ENCODE measurements at places on chromosomes 13 and 19.
A peak's percentile ranks its signal among the peaks of the same experiment; 100 is the strongest.

- DNase-seq = no peak
Measured at GRCh38 chr19:38263689-38264485, 486 bp upstream of the SPINT2 start.

GRCh38 chr13:82593239-82593638 is 1289.0 kb downstream of the SLITRK1 start:
- no peak for DNase-seq

DNA sequence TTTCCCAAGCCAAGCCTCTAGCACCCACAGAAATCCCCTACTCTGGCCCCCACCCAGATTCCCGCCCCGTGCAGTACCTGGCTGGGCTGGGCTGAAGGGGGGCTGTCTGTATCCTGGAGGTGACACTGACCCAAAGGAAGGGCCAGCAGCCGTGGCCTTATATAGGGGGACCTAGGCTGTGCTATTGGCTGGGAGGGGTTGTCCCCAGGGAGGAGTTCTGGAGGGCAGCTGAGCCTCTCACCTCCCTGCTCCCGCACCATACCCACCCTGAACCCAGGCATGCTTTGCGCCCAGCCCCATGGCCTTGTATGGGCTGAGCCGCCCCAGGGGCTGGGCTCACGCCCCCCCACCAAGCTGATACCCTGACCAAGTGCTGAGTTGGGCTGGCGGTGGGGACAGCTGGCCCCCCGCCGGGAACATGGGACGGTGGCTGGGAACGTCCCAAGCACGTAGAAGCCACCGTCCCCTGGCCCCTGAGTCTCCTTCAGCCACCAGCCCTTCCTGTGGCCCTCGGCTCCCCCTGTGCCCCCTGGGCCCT is at the start of gene CKM:
TSS of gene CKM (minus strand) at position 132 of the 538 bp plus-strand sequence. CDS start 3,162 bp downstream, outside the sequence.
- DNase-seq = no peak

GRCh38 chr19:2249880-2250765 is 1.0 kb downstream of the AMH start:
- DNase-seq = no peak

DNA sequence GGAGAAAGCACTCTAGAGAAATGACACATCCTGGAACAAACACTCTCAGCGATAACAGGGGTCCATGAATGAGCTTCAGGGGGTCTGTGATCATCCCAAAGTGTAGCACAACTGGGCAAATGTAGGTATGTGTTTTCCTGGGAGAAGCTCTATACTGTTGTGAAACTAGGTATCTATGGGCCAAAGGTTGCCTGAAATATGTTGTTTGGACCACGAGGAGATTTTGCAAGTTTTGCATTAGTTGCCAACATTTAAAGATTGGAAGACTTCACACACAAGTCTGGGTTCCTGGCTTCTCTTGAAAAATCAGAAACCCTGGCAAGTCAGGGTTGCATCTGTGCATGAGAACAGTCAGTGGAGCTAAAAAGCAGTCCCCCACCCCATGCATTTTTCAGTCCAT is 26.7 kb upstream of the POU2F2 start:
- no peak for DNase-seq

- no peak for DNase-seq
Measured at GRCh38 chr13:37216331-37216730, 110.9 kb upstream of the CSNK1A1L start.

- DNase-seq = peak; percentile 82
Measured at GRCh38 chr19:3365836-3366752, at the start of gene NFIC. Gene NFIC, plus strand, starts transcription at chr19:3366583. Its CDS starts 54 bp downstream, at chr19:3366637.

DNA sequence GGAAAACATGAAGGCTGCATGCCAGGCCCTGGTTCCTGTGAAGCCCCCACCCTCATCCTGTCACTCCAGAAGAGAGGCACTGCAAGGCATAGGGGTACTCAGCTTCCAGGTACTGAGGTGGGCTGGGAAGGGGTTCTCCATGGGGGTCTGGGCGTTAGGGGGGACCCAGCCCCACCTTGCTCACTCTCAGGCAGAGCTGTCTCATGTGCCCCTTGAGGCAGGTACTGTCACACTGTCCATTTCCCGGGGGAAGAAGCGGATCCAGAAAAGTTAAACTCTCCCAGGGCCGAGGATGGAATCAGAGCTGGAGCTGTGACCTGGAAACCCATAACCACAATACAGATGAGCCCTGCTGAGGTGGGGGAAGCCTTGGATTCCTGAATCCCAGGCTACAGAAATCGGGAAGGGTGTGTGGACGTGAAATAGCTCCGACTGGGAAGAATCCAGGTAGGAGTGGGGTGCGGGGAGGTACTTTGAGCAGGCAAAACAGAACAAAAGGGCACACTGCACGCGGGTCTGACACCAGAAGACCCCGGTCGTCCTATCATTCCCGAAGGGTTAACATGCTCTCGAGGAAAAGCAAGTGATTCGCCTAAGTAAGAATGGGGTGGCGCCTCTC is 540 bp upstream of the USE1 start:
- DNase-seq = no peak

DNA sequence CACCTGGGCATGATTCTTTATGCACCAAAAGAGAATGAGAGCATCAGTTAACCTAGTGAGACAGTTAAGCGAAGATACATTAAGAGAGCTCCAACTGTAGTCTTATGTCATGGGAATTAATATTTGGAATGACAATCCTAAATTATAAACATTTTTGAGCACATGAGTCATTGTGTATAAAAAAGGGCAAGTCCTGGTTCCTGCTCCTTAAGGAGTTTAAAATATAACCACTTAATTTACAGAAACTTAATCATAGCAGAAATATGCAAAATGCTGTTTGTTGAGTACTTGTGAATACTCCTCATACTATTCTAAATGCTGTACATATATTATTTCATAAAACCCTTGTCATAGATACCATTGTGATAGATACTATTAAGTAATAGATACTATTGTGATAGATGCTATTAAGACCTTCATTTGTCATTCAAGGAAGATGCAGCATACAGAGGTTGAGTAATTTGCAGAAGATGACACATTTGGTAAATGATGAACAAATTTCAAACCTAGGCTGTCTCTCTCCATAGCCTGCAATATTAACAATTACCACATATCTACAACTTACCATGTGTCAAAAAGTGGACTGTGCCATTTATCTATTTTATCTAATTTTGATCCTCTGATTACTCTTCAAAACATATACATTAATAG is 301.0 kb downstream of the TBC1D4 start:
- DNase-seq = no peak

DNA sequence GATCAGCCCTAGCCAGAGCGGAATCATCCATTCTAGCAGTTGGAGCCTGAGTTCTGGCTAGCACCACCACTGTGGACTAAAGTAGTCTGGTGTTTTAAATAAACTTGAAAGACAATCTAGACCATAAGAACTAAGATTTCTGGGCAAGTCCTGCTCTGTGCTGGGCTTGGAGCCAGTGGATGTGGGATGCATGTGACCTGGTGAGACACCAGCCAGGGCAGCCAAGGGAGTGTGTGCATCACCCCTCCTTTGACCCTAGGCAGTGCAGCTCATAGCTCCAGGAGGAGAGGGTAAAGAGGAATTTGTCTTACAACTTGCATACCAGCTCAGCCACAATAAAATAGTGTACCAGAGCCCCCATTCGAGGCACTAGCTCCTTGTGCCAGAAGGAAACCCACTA is 21.0 kb downstream of the ITGBL1 start:
- DNase-seq = no peak

DNA sequence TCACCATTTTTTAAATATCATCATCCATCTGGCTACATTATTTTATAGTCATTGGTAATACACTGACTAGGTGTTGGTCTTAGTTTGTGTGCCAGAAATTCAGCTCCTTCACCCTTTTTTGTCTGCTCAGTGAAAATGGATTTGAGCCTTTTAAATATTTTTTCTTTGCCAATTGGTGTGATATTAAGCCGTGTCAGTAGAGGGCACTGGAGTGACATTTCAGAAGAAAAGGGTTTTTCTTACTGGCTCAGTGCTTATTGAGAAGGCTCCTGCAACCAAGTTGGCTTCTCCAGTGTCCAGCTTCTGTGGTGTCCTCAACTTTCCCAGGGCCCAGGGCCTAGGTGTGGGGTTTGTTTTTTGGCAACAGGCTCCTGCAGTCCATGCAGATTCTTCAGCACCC is 546.6 kb downstream of the DACH1 start:
- no peak for DNase-seq

- DNase-seq = no peak
Measured at GRCh38 chr13:114065926-114066774, 66.3 kb downstream of the RASA3 start.

DNA sequence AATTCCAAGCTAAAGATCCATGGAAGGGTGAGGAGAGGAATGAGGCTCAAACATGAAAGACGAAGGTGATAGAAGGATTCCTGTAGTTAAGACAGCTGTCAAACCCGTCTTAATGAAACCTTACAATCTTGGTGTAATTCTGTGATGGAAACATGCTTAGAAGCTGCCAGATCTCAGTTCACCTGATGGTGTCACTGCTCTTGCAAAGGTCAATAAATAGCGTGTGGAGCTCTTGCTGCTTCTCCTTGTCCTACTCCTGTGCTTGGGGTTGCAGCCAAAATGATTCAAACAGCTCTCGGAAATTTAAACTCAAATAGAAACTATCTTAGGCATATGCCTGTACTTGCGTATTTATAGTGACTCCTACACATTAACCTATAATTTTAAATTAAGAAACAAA is 1705.0 kb downstream of the OLFM4 start:
- DNase-seq = no peak

DNA sequence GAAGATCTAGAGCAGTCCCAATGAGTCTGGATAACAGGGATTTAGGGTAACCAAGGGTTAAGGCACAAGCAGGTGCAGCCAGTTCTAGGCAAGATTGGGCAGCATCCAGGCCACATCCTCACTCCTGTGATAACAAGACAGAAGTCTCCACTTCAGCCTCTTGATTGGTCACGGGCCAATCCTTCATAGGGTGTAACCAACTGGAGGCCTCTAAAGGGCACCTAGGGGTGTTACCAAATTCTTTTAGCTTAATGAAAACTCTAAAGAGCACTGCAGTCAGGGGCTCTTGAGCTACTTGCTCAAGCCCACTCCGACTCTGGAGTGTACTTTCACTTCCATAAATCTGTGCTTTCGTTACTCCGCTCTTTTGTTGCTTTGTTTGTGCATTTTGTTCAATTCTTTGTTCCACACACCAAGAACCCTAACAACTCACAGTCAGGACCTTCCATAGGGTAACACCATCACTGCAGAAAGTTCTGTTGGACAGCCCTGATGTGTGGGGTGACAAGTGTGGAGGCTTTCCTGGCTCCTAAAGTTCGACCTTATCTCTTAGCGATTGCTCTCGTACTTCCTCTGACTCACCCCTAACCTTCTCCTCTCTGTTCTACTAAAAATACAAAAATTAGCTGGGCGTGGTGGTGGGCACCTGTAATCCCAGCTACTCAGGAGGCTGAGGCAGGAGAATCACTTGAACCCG is 36.1 kb downstream of the ZSWIM9 start:
- no peak for DNase-seq

- DNase-seq = no peak
Measured at GRCh38 chr19:28727480-28728159, 485.3 kb downstream of the UQCRFS1 start.

GRCh38 chr19:39246951-39247669 is 1.5 kb downstream of the IFNL4 start:
- no peak for DNase-seq

DNA sequence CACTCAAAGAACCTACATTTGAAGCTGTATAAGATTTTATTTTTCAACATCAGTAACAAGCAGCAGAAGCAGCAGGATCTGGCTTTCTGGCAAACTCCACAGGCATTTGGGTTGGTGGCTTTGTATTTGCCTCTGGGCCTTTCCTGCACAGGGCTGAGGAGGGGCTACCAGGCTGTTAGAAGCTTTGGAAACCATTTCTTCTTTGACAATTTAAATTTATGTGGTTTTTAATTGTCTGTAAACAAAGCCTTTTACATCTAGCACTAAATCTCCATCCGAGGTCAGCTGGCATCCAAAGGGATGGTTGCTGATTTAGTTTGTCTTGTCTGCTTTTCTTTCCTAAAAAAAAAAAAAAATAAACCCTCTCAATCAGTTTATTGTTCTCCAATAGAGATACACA is 127.5 kb upstream of the OBI1 start:
- no peak for DNase-seq

GRCh38 chr19:41882568-41883462 is at the start of gene ARHGEF1:
Gene ARHGEF1, plus strand, starts transcription at chr19:41883184. Its CDS starts 4,899 bp downstream, at chr19:41888083.
- peak; percentile 60 for DNase-seq

DNA sequence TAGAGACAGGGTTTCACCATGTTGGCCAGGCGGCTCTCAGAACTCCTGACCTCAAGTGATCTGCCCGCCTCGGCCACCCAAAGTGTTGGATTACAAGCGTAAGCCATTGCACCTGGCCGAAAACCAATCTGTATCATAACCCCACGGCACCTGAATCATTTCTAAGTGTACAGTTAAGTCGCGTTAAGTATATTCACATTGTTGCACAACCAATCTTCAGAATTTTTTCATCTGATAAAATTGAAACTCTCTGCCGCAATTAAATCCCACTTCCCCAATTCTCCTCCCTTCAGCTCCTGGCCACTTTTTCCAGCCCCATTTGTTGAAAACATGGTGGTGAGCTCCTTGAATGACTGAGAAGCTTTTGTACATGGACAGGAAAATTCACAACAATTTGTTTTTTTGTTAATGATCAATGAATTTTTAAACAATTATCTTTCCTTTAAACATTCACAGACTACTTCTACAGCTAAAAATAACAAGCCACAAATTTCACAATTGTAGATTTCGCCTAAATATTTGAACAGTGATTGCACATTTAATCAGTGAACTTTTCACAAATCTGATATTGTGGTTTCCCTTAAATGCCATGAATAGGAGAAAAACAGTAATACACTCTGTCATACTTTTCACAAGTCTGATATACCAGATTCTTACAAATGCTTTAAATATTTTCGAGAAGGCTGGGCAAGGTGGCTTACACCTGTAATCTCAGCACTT is 13.8 kb downstream of the FGF21 start:
- DNase-seq = no peak

DNA sequence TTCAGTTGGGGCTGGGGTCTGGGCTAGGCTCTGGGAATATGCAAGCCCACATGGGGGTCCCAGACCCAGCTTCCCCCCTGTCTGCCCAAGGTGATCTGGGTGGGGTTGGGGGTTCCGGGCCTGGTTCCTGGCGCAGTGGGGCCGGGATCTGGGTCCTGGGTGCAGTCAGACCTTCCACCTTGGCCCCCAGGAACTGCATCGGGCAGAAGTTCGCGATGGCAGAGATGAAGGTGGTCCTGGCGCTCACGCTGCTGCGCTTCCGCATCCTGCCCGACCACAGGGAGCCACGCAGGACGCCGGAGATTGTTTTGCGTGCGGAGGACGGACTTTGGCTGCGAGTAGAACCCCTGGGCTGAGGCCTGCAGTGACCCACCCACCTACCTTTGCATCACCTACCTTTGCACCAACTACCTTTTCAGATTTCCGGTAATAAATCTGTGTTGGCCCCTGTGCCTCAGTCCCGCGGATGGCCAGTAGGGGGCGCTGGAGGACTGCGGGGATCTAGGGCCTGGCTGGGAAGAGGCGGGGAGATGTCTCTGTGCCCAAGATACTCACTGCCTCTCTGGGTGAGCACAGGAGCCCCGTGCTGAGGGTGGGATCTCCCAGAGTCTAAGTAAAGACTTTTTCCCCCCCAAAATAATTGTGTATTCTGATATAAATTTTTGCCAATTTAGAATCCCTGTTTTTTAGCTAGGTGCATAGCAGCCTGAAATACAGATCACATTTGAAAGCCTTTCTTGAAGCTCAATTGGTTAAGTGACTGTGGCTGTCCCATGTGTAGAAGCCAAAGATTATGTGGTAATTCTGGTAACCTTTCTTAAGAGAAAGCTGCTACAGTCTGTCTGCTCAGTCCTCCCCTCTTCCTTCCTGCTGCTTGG is 11.5 kb upstream of the CYP4F3 start:
- peak; percentile 65 for DNase-seq

GRCh38 chr19:45761714-45762113 is 7.3 kb downstream of the SIX5 start:
- no peak for DNase-seq

Measured in SJSA1 (cell line).